ENCODE measurements at places on chromosomes 6 and 20.

- no peak for DNase-seq
Measured at GRCh38 chr6:35258336-35258735, 1.2 kb upstream of the ZNF76 start.

GRCh38 chr6:128570680-128571063 is 50.3 kb upstream of the PTPRK start:
- DNase-seq = no peak

GRCh38 chr6:163001330-163001729 is 273.6 kb downstream of the PACRG start:
- DNase-seq = no peak

DNA sequence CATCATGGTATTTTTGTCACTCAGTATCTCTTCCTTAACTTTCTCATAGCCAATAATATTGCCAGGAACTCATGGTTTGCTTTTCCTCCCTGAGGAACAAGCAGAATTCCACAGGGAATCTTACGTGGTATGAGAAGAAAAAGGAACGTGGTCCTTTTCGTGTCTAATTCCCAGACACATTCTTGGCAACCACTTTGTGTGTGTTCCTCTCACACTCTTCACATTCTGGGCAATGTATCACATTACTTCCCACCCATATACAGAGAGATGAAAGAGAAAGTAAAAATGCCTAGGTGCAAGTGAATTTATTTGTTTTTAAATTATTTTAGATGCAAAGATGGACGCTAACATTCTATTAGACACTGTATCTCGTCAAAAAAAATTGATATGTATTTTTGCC is 102.7 kb downstream of the PTPRK start:
- DNase-seq = no peak

DNA sequence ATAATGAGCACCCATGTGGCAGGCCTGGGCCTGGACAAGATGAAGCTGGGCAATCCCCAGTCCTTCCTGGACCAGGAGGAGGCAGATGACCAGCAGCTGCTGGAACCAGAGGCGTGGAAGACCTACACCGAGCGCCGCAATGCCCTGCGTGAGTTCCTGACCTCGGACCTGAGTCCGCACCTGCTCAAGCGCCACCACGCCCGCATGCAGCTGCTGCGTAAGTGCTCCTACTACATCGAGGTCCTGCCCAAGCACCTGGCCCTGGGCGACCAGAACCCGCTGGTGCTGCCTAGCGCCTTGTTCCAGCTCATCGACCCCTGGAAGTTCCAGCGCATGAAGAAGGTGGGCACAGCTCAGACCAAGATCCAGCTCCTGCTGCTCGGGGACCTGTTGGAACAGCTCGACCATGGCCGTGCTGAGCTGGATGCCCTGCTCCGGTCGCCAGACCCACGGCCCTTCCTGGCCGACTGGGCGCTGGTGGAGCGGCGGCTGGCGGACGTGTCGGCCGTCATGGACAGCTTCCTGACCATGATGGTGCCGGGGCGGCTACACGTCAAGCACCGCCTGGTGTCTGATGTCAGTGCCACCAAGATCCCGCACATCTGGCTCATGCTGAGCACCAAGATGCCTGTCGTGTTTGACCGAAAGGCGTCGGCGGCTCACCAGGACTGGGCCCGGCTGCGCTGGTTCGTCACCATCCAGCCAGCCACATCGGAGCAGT is 1.9 kb downstream of the FNDC11 start:
- DNase-seq = no peak

Data from T-helper 9 cell (primary cell).